Adrenal gland (tissue), 19 donors: ENCODE measurements at places on chromosomes 5 and 9.

GRCh38 chr5:68053202-68053601, 162.4 kb upstream of the PIK3R1 start:
- H3K4me1 ChIP-seq: peaks cover 6% of the 10 kb centered on the region
- H3K36me3 ChIP-seq: no peaks in the 10 kb centered on the region
- H3K27me3 ChIP-seq: no peaks in the 10 kb centered on the region
- no peak overlapping the region for H3K27ac ChIP-seq
- no peak for DNase-seq

GRCh38 chr9:112135706-112136105, 39.4 kb downstream of the SUSD1 start:
- H3K4me1 ChIP-seq: no peaks in the 10 kb centered on the region
- DNase-seq: no peak
- H3K36me3 ChIP-seq: no peaks in the 10 kb centered on the region
- H3K27ac ChIP-seq: no peak overlapping the region

DNA sequence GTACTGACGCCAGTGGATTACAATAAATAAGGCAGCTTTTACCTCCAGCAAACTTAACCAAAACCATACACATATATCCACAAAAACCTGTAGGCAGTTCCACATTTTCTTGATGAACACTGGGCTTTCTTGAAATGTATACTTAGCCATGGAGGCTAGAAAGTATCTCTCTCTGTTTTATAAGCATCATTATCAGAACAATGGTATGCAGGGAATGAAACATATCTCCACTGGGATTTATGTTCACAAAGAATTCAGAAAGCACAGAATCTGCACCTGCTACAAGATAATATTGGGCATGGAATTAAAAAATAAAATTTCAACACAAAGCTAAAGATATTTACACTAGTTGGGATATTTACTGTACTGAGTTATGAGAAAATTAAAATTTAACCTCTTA, 126.1 kb upstream of the RASA1 start:
- H3K4me3 ChIP-seq: no peak overlapping the region
- H3K36me3 ChIP-seq: no peaks in the 10 kb centered on the region
- H3K27ac ChIP-seq: no peak overlapping the region
- H3K4me1 ChIP-seq: no peaks in the 10 kb centered on the region

DNA sequence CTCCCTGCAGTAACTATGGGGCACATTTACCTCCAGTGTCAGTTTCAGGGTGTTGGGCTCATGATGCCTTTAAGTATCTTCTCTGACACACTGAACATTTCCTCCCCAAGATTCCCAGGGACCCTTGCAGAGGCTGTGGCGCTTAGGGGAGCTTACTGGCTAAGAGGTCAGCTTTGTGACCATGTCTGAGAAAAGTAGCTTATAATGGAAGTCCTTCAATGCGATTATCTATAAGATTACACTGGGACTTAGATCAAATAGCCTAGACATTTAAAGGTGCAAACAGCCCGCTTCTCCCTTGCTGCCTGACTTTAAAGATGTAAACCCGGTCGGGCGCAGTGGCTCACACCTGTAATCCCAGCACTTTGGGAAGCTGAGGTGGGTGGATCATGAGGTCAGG, 25.4 kb downstream of the FABP6 start:
- H3K36me3 ChIP-seq: peaks cover 4% of the 10 kb centered on the region
- no peaks in the 10 kb centered on the region for H3K4me1 ChIP-seq
- no peaks in the 10 kb centered on the region for H3K27me3 ChIP-seq
- H3K4me3 ChIP-seq: no peak overlapping the region
- no peak for DNase-seq
- no peak overlapping the region for H3K27ac ChIP-seq

DNA sequence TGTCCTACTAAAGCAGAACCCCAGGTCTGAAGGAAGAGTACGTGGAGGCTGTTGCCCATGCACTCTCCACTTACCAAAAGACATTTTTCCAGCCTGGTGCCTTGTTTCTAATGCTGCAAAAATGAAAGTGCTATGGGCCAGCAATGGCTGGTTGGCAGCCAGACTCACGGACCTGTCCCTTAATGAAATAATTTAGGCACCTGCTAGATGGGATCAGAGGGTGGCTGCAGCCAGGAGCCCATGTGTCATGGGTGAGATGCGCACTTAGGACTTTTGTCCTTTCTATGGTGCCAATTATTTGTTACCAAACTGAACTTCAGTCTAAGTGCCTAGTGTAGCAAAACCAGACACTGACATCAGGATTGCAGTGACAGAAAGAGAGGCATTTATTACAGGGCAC, 276.3 kb downstream of the YTHDC2 start:
- H3K4me1 ChIP-seq: no peaks in the 10 kb centered on the region
- DNase-seq: no peak
- H3K27me3 ChIP-seq: no peaks in the 10 kb centered on the region
- H3K4me3 ChIP-seq: no peak overlapping the region
- no peak overlapping the region for H3K27ac ChIP-seq

- H3K4me3 ChIP-seq: no peak overlapping the region
- no peaks in the 10 kb centered on the region for H3K36me3 ChIP-seq
- H3K27me3 ChIP-seq: no peaks in the 10 kb centered on the region
- no peaks in the 10 kb centered on the region for H3K4me1 ChIP-seq
These were observed 235.0 kb downstream of the GOLPH3 start for GRCh38 chr5:31939151-31939550.

- H3K4me3 ChIP-seq: peak overlapping the region; percentile 53
- H3K27me3 ChIP-seq: no peaks in the 10 kb centered on the region
- peak; percentile 90 for DNase-seq
These were observed 628 bp downstream of the SYNPO start for GRCh38 chr5:150641006-150641570.

DNA sequence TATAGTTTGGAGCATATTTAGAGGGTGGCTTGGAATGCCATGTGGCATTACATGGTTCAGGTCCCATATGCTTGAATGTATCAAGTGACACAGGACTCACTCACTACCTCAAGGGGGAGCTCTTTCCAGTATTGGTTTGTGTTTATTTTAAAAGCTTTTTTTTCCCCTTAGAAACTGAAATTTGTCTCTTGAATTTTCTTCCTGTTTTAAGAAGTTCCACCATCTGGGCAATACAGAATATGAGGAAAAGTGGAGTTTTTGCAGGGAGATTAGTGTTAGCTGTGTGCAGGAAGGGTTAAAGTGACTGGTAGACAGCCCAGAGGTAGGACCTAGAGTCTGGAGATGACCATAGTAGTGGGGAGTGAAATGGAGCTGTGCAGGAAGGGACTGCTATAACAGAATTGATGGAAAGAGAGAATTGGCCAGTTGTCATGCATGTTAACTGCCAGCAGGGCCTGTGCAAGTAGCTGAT, 36.6 kb downstream of the CTNNA1 start:
- no peak overlapping the region for H3K4me3 ChIP-seq
- H3K36me3 ChIP-seq: no peaks in the 10 kb centered on the region
- no peaks in the 10 kb centered on the region for H3K27me3 ChIP-seq

DNA sequence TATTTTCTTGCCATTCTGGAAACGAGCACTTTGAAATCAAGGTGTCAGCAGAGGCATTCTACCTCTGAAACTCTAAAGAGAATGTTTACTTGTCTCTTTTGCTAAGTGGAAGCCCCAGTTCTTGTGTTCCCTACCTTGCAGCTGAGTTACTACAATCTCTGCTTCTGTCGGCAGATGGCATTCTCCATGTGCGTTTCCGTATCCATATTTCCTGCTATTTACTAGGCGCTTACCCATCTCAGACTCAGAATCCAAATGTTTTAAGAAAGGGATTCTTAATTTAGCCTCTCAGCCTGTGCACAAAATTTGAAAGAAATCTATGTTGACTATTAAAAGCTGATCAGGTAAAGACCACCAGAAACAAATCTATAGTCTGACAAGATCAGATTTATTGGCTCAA, 221.3 kb upstream of the FTMT start:
- no peaks in the 10 kb centered on the region for H3K36me3 ChIP-seq
- H3K27me3 ChIP-seq: no peaks in the 10 kb centered on the region
- H3K27ac ChIP-seq: no peak overlapping the region
- H3K4me1 ChIP-seq: no peaks in the 10 kb centered on the region

DNA sequence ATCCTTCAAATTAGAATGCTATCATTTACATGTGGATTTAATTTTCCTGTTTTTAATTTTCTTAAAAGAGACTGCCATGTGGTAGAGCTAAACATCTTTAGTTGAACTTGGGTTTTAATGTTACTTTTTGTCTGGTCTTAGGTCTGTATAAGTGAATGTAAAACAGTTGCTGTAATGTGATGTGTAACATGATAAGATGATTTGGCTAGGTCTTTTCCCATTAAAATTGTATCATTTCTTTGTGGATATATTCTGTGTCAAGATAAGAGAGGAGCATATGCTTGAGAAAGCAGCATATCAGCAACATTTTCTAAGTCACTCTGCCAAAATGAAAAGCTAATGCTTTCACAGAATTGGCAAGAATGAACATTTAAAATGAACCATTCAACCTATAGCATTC, 18.5 kb downstream of the TMEM167A start:
- no peaks in the 10 kb centered on the region for H3K36me3 ChIP-seq
- H3K4me3 ChIP-seq: no peak overlapping the region
- no peaks in the 10 kb centered on the region for H3K27me3 ChIP-seq
- H3K27ac ChIP-seq: no peak overlapping the region

GRCh38 chr5:9034649-9035048, 511.2 kb downstream of the SEMA5A start:
- no peak for DNase-seq
- H3K4me1 ChIP-seq: no peaks in the 10 kb centered on the region
- H3K36me3 ChIP-seq: no peaks in the 10 kb centered on the region
- H3K27me3 ChIP-seq: no peaks in the 10 kb centered on the region
- H3K27ac ChIP-seq: no peak overlapping the region

- H3K36me3 ChIP-seq: no peaks in the 10 kb centered on the region
- no peak for DNase-seq
- no peaks in the 10 kb centered on the region for H3K27me3 ChIP-seq
- H3K4me1 ChIP-seq: no peaks in the 10 kb centered on the region
- no peak overlapping the region for H3K27ac ChIP-seq
These were observed 488.1 kb upstream of the EDIL3 start for GRCh38 chr5:84872768-84873167.

- no peak overlapping the region for H3K27ac ChIP-seq
- no peak overlapping the region for H3K4me3 ChIP-seq
- H3K4me1 ChIP-seq: no peaks in the 10 kb centered on the region
- no peaks in the 10 kb centered on the region for H3K36me3 ChIP-seq
These were observed 57.2 kb downstream of the COL5A1 start for GRCh38 chr9:134698587-134699342.

GRCh38 chr5:87570366-87570765, 157.6 kb upstream of the CCNH start:
- no peak for DNase-seq
- no peaks in the 10 kb centered on the region for H3K27me3 ChIP-seq
- H3K4me3 ChIP-seq: no peak overlapping the region
- H3K36me3 ChIP-seq: no peaks in the 10 kb centered on the region
- H3K4me1 ChIP-seq: no peaks in the 10 kb centered on the region

DNA sequence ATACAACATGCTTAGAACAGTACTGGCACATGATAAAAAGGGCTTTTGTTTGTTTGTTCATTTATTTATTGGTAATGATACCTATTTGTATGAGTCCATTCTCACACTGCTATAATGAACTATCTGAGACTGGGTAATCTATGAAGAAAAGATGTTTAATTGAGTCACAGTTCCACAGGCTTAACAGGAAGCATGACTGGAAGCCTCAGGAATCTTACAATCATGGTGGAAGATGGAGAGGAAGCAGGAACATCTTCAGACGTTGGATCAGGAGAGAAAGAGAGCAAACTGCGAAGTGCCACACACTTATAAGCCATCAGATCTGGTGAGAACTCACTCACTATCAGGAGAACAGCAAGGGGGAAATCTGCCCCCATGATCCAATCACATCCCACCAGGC, 847.7 kb downstream of the CDH18 start:
- DNase-seq: no peak
- no peaks in the 10 kb centered on the region for H3K27me3 ChIP-seq
- no peak overlapping the region for H3K4me3 ChIP-seq
- H3K27ac ChIP-seq: no peak overlapping the region
- no peaks in the 10 kb centered on the region for H3K36me3 ChIP-seq

DNA sequence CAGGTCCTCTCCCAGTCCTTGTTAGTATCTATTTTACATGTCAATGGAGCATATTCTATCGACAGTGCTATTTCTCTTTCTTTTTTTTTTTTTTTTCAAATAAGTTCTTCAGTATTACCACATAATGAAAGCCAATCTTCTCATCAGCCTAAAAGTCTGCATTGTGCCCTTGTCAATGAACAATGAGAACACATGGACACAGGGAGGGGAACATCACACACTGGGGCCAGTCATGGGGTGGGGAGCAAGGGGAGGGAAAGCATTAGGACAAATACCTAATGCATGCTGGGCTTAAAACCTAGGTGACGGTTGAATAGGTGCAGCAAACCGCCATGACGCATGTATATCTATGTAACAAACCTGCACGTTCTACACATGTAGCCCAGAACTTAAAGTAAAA, 47.7 kb upstream of the TEX48 start:
- H3K36me3 ChIP-seq: no peaks in the 10 kb centered on the region
- DNase-seq: no peak
- no peak overlapping the region for H3K4me3 ChIP-seq
- no peaks in the 10 kb centered on the region for H3K4me1 ChIP-seq
- H3K27me3 ChIP-seq: no peaks in the 10 kb centered on the region

DNA sequence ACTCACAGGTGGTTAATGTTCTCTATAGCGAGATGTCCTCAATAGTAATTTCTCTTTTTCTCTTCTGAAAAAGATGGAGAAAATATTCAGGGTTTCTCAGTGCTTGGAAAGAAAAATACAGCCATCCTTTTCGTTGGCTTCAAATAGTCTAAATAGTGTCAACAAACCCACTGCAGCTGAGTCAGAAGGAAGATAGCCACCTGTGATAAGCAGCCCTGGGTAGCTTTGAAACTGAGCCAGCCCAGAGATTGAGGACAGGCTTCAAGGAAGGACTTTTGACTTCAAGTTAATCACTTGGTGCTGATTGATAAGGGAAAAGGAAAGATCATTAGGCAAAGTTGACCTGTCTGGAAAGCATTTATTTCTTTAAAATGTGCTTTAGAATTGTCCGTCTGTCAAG, 78.7 kb upstream of the TYRP1 start:
- H3K4me1 ChIP-seq: no peaks in the 10 kb centered on the region
- DNase-seq: no peak
- no peaks in the 10 kb centered on the region for H3K36me3 ChIP-seq

GRCh38 chr5:165137701-165138100, 1632.3 kb downstream of the MAT2B start:
- H3K27me3 ChIP-seq: no peaks in the 10 kb centered on the region
- DNase-seq: no peak
- no peaks in the 10 kb centered on the region for H3K36me3 ChIP-seq

DNA sequence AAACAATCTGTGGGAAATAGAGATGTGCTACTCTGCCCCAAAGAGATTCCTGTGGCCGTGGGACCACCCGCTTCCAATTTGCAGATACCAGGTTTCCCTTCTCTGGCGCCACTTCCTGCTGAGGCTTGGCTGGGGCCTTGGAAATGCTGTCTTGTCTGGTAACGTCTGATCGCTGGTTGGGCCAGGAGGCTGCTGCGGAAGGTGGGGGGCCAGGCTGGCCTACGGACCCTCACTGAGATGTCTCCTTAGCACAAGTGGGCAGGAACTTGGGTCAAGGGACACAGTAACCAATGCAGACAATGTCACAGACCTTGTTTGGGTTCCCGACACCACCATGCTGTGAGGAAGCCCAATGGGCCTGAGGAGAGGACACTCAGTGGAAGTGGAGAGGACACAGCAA, 31.7 kb upstream of the IRX4 start:
- H3K36me3 ChIP-seq: no peaks in the 10 kb centered on the region
- no peak overlapping the region for H3K27ac ChIP-seq
- no peaks in the 10 kb centered on the region for H3K27me3 ChIP-seq
- DNase-seq: no peak
- H3K4me1 ChIP-seq: no peaks in the 10 kb centered on the region
